ENCODE measurements at places on chromosomes 3 and 15.

- no peak for DNase-seq
Measured at GRCh38 chr3:54376142-54376807, 253.9 kb downstream of the CACNA2D3 start.

- DNase-seq, result no peak
Measured at GRCh38 chr15:66066481-66066880, 187.1 kb downstream of the MEGF11 start.

DNA sequence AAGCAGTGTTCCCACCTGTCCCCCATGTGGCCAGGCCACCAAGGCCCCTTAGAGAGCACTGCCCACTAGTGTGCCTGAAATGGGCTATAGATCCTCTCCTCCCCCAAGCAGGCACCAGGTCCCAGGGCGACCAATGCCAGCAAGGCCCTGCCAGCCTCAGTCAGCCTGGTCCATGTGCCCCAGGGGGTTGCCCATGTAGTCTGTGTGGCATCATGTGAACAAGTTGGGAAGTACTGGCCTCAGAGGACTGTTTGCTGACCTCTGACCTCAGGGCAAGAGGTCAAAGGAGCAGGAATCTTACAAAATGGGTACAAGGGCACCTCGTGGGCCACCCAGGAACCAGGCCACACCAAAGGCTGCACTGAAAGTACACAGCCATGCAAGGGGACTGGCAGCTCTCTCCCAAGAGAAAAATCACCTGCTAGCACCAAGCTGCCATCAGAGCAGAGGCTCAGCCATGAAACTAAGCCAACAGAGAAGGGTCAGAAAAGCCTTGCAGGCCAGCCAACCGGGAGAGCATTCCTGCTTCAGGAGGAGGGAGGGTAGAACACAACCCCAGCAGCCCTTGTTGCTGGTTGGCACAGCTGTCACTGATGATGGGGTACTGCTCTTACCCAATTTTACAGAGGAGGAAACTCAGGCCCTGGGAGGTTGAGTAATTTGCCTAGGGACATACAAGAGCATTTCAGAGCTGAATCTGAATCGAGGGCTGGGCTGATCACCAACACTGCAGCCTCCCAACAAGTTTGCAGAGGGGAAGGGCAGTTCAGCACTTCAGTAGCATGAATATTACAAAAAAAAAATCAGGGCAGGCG, 5.2 kb upstream of the FURIN start:
- DNase-seq, result no peak

DNA sequence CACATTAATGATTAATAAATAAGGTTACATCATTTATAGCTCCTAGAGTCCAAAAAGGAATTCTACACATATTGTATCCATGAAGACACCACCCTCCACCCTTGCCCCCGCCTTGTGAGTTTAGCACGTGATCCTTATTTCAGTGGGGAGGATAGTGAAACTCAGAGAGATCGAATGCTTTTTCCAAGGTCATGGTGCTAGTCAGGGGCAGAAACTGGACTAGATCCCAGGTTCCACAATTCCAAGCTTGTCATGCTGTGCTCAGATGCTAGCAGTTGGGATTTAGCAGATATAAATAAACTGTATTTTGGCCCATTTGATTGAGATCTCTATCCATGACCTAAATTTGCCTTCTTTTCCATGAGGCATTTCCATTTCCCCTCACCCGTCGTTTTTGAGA, 227.4 kb upstream of the THRB start:
- DNase-seq, result no peak

DNA sequence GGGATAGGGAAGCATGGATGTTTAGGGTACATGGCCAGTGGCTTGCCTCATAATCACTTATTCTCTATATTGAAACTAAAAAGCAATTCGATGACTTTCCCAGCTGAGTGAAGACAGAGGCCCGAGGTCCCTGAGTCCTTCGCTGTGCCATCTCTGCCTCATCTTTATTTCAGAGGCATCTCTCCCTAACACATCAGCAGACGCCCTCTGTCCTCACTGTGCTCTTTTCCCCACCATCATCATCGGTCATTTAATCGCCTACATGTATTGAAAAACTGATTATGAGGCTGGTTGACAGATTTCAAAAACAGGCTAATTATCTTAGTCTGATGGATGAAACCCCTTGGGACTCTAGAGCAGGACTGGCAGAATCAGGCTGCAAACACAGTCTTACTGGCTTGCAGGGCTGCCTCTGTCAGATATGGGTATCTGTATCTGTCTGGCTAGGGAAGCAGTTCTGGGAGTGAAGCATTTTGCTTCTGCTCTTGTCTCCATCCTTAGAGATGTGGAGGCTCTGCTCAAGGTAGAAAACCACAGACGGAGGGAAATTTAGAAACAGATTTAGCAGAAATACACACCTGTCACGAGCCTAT, 291.0 kb upstream of the CHRM5 start:
- DNase-seq, result no peak

GRCh38 chr3:51799879-51800749, 21.1 kb upstream of the IQCF6 start:
- no peak for DNase-seq

- DNase-seq, result no peak
Measured at GRCh38 chr3:64405211-64405835, 180.1 kb upstream of the PRICKLE2 start.

- no peak for DNase-seq
Measured at GRCh38 chr15:66917904-66918448, 147.4 kb upstream of the SMAD3 start.

DNA sequence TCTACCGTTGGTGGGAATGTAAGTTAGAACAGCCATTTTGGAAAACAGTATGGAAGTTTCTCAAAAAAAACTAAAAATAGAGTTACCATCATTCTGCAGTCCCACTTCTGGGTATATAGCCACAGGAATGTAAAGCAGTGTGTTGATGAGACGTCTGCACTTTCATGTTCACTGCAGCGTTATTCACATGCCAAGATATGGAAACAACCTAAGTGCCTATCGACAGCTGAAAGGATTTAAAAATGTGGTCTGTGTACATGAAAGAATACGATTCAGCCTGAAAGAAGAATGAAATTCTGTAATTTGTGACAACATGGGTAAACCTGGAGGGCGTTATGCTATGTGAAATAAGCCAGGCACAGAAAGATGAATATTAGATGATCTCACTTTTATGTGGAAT, 157.7 kb downstream of the THSD4 start:
- DNase-seq, result no peak

GRCh38 chr15:92821491-92822116, 78.5 kb upstream of the CHD2 start:
- no peak for DNase-seq

- peak; percentile 78 for DNase-seq
Measured at GRCh38 chr3:77039606-77040171, at the start of gene ROBO2. ROBO2 (plus strand) TSS chr3:77040099; CDS start chr3:77040786, 687 bp downstream.

GRCh38 chr3:64651741-64652241, 36.0 kb downstream of the ADAMTS9 start:
- DNase-seq, result no peak

GRCh38 chr3:129161860-129162271, 1.0 kb upstream of the ISY1 start:
- no peak for DNase-seq

- DNase-seq, result no peak
Measured at GRCh38 chr3:3771567-3771966, 27.7 kb upstream of the LRRN1 start.

- DNase-seq, result no peak
Measured at GRCh38 chr3:162262129-162262528, 765.5 kb downstream of the OTOL1 start.

DNA sequence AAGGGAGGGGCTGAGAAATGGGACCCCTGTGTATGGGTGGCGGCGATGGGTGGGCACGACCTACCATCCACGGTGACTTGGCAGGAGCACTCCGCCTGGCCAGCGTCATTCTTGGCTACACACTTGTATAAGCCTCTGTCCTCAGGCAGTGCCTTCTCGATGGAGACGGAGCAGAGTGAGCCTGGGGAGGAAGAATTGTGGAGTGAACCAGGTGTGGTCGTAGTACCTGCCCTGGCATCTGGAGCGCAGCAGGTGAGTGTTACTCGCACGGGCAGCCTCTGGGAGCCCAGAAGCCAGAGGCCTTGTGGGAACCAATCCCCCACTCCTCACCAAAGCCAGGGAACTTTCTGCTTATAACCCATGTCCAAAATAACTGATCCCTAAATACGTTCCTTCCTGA, 107.8 kb upstream of the HACD2 start:
- DNase-seq, result no peak

- no peak for DNase-seq
Measured at GRCh38 chr3:187305881-187306280, 14.3 kb upstream of the MASP1 start.

DNA sequence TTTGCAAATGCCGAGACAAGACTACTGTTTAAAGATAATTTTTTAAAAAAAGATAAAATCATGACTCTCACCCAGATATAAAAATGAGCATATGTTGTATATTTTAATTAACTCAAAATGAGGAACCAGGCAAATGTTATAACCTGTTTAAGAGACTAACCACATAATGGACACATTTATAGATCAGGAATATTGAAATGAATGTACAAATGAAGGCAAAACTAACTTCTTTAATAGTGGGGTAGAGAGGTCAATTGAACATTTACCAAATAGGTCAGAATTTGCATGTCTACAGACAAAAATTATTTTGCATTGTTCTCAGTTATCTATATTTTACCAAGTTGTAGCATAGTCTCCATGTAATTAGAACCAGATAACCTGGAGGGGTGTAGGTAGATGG, 134.3 kb upstream of the PFN2 start:
- DNase-seq, result no peak

GRCh38 chr3:15572138-15572537, 29.2 kb downstream of the HACL1 start:
- DNase-seq, result no peak

Measured in mesothelial cell of epicardium (in vitro differentiated cells).